ENCODE measurements at places on chromosomes 12 and 14.

GRCh38 chr12:122730215-122731014 lies at the start of gene HCAR1:
Gene HCAR1 (minus strand): TSS chr12:122730844. CDS start chr12:122730339, 505 bp downstream.
- no peak for DNase-seq

GRCh38 chr14:99081880-99082279 lies 190.1 kb downstream of the BCL11B start:
- DNase-seq = no peak

DNA sequence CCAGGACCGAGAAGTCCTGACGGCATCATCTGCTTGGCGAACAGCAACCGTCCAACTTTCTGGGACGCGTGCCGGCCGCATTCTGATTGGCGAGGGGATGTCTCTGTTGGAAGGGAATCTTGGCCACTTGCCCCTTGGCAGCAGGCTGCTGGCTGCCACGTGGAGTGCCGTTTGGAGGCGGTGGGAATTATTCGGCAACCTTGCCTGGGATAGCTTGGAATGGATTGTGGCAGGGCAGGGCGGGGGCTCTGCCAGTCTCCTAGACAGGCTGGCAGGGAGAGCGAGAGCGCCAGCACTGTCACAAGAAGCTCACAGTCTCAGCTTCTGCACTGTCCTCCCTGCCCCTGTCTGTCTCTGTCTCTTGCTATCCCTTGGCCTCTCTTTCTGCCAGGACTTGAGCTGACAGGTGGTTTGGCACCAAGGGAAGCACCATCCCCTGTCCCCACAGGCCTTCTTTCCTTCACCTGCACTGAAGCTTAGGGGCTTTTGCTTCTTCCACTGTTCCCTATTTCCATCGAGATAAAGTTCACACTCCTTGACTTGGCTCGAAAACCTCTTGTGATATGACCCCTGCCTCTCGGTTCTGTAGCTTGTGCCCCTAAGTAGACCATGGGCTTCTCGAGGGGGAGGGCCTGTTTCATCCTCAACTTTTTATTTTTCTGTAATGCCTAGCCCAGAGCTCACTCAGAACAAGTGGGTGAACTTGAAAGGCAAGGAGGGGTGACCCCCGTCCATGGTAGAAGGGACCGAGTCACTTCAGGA lies 201.9 kb downstream of the PHETA1 start:
- DNase-seq = no peak

DNA sequence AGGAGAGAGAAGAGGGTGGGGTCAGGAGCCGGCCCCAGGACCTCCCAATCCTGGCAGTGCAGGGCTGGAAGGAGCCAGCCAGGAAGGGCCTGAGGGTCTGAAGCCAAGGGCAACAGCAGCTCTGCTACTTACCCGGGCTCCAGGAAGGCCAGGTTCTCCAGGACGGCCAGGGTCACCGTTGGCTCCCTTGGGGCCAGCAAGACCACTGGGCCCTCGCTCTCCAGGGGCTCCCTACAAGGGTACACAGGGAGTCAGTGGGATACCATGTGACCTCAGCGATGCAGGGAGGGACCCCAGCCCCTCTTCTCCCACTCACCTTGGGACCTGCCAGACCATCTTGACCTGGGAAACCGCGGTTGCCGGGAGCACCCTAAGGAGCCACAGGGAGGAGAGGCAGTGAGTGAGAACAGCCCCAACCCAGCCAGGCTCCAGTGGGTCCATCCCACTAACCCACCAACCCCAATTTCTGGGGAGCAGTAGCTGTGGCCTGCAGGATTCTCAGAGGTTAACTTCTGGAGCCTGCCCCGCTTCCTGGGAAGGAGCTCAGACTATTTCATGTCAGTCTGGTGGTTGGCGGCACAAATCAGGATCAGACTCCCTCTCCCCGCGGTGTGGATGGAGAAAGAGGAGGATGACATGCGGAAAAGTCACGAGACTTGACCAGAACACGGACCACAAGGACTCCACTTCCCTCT lies 18.5 kb downstream of the COL2A1 start:
- no peak for DNase-seq

GRCh38 chr14:70203686-70204085 lies 14.9 kb upstream of the SLC8A3 start:
- no peak for DNase-seq

GRCh38 chr12:78101946-78102635 lies 271.4 kb downstream of the NAV3 start:
- no peak for DNase-seq

GRCh38 chr14:98062083-98062482 lies 1209.9 kb downstream of the BCL11B start:
- DNase-seq = no peak

DNA sequence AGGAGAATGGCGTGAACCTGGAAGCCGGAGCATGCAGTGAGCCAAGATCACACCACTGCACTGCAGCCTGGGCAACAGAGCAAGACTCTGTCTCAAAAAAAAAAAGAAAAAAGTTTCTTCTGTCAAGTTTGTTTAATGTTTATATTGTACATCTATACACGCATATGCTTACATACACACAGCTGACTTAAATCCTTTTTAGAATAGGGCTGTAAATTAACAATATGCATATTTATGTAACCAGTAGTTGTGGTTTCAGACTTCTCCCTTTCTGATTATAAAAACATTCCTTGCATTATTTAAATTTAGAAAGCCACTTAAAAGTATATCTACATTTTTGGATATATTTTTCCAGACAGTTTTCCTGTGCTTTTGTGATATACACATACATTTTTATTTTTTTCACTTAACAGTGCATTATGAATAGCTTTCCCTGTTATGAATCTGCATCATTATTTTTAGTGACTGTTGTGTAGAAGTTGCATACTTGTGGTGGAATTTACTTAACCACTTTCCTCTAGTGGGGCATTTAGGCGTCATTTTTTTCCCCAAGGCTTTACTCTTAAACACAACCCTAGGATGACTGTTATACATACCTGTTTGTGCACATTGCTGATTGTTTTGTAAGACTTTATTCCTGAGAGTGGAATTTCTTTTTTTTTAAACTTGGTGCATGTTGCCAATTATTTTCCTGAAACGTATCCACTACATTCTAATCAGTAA lies 29.4 kb downstream of the POLR3B start:
- DNase-seq = no peak

DNA sequence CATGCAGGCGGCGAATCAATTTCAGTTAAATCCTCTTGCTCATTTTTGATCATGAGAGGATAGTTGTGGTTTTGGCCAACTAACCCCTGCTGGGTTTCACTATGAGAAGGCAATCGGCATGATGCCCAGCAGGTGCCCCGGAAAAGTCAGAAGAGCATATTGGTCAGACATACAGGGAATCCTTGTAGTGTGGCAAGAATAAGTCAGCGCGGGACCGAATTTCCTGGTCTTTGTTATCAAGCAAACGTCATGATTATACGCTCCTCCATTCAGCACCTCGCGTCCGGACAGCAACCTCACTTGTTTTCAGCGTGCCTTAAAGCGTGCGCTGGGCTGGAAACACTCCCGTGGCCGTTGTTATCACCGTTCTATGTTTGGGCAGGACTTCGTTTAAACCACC lies 1.8 kb downstream of the TBC1D30 start:
- no peak for DNase-seq

DNA sequence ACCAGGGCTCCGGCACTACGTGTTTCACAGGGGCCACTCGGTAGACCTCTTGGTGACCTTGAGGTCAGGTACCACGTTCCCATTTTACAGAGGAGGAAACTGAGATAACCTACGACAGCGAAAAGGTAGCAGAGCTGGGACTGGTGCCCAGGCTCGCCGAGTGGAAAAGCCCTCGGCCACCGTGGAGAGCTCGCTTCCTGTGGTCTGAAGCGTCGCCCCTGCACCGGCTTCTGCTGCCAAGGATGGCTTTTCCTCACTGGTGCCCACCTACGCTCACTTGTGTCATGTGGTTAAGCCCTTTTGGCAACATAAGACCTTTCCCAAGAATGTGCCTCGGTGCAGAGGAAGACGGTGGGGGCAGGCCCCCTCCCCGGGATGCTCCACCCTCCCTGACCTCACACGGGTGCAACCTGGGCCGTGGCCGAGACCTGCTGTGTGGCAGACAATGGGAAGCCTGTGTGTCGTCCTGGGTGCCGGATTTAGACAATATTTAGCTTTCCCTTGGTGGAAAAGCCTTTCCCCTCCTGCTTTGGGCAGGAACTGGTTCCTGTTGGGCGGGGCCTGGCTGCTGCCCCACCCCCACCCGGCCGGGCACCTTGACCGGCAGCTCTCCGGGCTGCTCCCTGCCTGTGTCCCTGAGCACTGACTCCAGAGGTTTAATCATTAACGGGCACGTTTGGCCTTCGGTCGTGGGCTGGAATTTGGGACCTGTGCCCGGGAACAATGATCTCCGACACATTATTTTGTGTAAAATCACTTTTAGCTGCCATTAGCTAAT lies 32.4 kb upstream of the PPP1R13B start:
- no peak for DNase-seq

GRCh38 chr14:92759679-92760523 lies 11.5 kb upstream of the LGMN start:
- no peak for DNase-seq

DNA sequence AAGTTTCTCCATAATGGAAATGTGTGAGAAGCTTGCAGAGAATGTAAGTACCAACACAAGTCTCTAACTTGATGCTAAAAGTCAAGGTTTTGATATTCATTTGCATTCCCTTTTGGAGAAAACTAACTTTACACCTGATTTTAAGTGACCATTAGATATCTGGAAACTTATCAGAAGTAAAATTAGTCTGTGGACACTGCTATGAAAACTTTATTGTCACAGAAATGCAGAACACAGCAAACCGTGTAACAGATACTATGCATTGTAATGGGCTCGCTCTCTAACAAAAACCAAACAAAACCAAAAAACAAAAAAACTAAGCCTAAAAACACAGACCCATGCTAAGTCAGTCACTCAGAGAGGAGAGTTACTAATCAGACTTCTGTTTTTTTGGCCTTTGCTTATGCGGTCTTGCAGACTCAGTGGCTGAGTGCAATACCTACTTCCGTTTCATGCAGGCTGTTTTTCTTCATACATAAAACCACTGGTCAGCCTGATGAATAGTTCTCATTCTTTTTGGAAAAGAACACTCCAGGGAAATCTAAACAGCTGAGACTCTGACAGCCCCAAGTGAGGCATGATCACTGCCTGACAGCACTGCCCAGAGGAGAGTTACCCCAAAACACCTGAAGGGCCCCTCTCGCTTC lies 35.7 kb downstream of the NRDE2 start:
- DNase-seq = no peak

- DNase-seq = no peak
Observed at GRCh38 chr14:79436335-79436734, 775.0 kb downstream of the DIO2 start.

- DNase-seq = no peak
Observed at GRCh38 chr12:117024961-117025480, 74.2 kb downstream of the TESC start.

- no peak for DNase-seq
Observed at GRCh38 chr14:102786768-102787167, 9.5 kb downstream of the TRAF3 start.

DNA sequence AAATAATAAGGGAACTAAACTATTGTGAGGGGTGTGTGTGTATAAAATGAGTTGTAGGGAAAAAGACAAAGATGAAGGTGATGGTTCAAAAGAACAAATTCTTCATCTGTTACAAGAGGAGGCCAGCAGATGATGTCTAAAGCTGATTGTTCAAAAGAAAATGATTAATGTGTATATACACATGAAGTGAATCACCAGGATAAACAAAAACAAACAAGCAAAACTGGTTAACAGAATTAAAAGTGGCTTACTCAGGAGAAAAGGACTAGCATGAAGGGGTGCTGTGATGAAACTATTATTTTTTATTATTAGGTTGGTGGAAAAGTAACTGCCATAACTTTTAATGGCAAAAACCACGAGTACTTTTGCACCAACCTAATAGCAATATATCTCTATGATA lies 348.4 kb downstream of the BCL11B start:
- no peak for DNase-seq

GRCh38 chr14:63874223-63874622 lies 21.4 kb downstream of the SYNE2 start:
- no peak for DNase-seq

DNA sequence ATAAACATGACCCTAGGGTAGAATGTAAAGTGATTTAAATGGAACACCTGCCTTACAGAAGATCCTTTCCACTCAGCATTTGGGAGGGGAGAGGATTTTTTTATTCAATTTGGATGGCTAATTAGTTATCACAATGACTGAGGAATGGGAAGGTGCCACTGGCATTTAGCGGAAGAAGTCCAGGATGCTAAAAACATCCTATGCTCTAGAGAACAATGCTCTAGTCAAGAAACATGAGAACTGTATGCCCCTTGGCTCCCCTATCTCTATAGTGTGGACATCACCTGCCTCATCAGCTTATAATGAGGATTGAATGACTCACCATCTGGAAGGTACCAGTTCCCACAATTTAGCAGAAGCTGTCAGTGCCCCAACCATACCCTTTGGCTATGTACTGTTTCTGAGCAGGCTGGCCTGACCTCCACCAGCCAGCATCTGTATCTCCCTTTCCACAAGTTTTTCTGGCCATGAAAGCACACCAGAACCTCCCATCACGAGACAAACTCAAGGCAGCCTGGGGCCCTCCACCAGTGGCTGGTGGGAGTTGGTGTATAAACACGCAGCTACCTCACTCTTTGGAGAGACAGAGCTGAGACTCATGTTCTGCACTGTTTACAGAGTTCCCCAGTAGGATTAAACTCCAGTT lies 109.7 kb upstream of the VASH1 start:
- DNase-seq = no peak

DNA sequence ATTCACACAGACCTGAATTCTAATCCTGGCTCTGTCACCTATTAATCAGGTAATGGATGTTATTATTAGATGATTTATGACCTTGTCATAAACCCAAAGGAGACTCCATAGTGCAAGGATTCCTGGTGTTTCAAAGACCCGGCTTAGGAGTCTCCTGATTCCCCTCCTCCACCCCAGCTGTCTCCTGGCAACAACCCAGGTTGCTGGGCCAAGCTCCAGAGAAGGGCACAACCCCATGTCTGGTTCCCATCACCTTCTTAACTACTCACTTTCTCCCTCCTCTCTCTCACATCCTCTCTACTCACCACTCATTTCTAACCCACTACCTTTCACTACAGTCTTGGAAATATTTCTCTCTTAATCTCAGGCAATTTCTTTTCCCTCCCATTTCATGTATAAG lies 41.6 kb downstream of the RHOJ start:
- peak; percentile 11 for DNase-seq

DNA sequence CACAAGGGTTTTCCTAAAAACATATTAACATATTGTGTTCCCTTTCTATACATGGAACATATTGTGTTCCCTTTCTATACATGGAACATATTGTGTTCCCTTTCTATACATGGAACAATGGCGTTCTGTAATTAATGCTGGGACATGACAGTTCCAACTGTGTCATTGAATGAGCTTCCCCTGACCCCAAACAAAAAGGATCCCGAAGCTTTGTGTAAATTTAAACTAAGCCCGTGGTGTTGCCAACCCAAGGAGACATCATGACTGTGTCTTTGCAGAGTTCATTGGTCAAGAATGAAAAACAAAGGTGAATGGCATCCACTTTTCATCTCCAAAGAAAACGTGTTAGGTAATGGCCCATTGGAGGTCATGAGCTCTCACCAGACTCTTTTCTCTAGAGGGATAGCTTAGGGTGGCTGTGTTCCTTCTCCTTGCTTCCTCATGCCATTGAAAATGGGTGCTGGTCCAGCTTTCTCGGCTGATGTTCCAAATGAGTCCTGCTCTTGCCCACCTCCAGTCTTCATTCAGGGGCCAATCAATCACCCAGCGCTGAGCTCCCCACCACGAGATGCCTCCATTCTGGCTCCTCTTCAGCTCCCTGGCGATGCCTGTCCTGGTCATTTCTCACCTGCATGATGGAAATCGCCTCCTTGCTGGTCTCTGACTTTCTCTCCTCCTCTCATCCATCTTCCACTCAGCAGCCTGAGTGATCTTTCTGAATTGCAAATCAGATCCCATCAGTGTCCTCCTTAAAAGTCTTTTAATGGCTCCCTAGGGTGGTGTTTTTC lies 156.1 kb downstream of the VRK1 start:
- DNase-seq = no peak

GRCh38 chr12:10563966-10564365 lies 49.4 kb downstream of the MAGOHB start:
- no peak for DNase-seq
